ENCODE measurements at places on chromosomes 4 and X.

DNA sequence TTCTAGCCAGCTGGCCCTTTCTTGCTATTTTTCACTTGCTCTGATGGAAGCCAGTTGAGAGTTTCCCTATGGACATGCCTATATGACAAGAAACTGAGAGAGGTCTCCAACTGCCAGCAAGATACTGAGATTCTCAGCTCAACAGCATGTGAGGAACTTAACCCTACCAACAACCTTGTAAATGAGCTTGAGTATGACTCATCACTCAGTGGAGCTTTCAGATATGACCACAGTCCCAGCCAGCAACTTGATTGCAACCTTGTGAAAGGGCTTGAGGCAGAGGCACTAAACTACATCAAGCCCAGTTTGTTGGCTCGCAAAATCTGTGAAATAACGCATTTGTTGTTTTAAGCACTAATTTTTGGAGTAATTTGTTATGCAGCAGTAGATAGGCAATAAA is 175.8 kb downstream of the COMMD8 start:
- peak; percentile 34 for DNase-seq

DNA sequence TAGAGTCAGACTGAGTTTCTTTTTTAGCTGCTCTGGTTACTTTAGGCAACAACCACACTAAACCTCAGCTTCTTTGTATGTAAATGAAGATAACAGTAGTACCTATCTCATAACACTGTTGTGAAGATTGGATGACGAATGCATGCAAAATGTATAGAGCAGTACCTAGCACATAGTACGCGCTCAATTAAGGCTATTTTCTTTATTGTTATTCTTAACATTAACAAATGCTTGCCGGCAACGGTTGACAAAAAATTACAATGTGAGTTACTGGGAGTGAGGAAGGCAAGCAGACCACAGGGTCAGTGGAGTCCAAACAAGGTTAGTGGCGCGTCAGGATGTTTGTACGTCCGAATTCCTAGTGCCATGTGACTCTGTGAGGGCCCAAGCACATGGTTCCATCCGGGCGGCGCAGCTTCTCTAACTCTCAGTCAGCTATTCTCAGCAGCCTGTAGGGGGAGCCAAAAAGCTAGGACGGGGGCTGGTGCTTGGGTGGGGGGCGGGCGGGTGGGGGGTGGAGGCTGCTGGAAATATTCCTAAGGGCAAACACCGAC is 821 bp upstream of the NALF2 start:
- no peak for DNase-seq

- DNase-seq, result no peak
Observed at GRCh38 chr4:101952985-101953384, 162.5 kb downstream of the BANK1 start.

DNA sequence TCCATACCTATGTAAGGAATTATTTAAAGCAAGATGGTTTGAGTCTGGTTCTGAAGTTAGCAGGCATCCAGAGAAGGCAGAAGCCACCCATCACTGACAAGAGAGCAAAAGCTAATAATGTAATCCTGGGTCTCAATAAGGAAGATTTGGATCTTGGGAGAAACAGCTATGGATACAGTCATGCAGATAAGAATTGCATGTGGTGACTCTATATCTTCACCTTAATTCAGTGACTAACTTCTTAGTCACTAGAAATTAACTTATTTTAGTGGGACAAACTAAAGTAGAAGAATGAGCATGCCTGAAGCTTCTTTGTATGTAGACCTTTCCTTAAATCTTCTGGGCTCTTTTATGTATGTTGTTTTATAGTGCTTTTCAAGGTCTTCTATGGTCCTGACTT is 66.6 kb downstream of the ATP10D start:
- no peak for DNase-seq

DNA sequence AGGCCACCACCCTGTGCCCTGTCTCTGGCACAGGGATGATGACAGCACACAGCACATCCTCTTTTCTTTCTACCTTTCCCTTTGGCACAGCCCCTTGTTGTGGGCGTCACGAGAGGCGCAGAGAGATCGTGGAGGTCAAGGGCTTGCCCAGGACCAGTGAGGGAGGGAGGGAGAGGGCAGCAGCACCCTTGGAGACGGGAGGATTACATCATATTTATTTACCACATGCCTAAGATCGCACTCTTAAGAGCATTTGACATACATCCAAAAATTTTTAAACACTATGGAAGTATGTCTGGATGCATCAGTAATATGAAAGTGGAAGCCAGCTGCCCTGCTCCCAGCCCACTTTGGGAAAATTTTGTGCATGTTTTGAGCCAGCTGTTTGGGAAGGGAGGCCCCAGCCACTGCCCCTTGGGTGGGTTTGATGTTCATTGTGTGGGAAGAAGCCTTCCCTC is 12.7 kb downstream of the WFS1 start:
- no peak for DNase-seq
